Neural progenitor cell (in vitro differentiated cells): ENCODE measurements at places on chromosomes 4 and X. TPM values are rescaled to one million over a fixed set of nuclear protein-coding genes. Genes with fewer than 3 reads are reported as not detected.

DNA sequence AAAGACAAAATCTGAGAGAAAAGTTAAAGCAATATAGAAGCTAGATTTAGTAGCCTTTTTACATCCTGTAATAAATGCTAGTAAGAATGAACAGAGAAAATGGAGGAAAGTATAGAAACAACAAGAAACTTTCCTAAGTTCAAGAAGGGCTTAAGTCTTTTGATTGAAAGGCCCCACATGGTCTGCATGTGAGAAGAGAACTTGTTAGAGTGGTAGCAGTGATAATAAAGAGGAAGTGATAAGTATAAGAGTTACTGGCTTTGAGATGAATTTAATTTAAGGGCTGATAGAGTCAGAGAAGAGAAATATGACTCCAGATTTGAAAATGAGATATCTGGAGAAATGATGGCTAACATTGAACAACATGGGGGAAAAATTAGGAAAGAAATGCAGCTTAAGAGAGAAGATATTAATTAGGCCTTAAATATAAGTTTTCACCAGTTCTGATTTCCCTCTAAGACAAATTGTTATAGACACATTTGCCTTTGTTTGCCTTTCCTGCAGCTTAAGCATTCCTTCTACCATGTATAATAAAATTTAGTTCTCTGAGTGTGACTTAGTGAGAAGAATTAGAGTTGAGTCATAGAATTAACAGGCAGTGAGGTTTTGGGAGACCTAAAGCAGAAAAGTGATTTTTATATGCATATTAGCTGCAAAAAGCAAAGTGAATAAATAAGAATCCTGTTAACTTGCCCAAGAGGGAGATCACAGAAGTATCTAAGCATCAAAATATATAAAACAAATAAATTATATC, 18.4 kb downstream of the ZFX start:
- no peak for DNase-seq

DNA sequence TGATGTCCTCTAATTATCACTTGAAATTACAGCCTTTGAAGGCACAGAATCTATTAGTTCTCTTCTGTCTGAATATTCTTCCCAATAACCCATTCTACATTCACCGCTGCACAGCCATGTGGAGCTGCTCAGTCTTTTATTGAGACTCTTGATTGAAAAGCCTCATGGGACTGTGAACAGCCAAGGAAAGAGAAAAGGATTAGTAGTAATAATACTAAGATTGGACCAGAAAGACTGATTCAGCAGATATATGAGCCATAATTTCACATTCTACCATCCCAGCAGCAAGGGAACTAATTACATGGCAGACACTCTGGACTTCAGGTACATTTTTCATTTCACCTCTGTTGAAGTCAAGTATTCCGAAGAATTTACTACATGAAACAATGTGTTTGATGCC, 2471.7 kb downstream of the ARAP2 start:
- no peak for DNase-seq

DNA sequence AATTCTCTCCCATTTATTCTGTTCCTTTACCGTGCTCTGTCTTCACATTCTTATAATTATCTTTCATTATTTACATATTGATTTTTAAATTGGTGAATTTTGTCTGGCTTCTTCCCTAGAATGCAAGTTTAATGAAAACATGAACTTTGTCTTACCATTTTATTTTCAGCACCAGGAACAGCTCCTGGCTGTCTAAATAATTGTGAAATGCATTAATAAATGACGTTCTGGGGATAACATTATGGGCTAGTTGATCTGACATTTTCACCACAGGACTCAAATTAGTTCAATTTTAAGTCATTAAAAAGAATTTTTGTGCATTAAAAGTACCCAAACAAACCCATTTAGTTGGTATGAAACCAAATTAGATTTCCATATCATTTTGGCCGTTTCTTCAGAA, 97.5 kb downstream of the KCTD8 start:
- no peak for DNase-seq

GRCh38 chrX:10482261-10482660, 138.1 kb downstream of the MID1 start:
- DNase-seq = no peak

GRCh38 chrX:41320393-41320792, 13.6 kb upstream of the DDX3X start:
- no peak for DNase-seq

MBNL3 gene
- 2.4 and 3.4 TPM in 2 replicates for total RNA-seq

- peak; percentile 44 for DNase-seq
Observed at GRCh38 chr4:108350332-108350731, 181.6 kb upstream of the LEF1 start.

AVPR2 gene
- total RNA-seq = not detected in 2 replicates

GRCh38 chrX:132877954-132878536, 80.4 kb downstream of the HS6ST2 start:
- DNase-seq = no peak

ITM2A gene
- 1.8 and 2.2 TPM in 2 replicates for total RNA-seq

GRCh38 chr4:1471443-1472147, 65.4 kb upstream of the NKX1-1 start:
- DNase-seq = no peak

GRCh38 chr4:1624519-1624910, 59.6 kb downstream of the FAM53A start:
- no peak for DNase-seq

NRK gene
- not detected in 2 replicates for total RNA-seq

GRCh38 chr4:36394352-36394903, 113.0 kb downstream of the DTHD1 start:
- no peak for DNase-seq

- DNase-seq = peak; percentile 61
Observed at GRCh38 chrX:49915361-49916222, 6.8 kb upstream of the CLCN5 start.

DNA sequence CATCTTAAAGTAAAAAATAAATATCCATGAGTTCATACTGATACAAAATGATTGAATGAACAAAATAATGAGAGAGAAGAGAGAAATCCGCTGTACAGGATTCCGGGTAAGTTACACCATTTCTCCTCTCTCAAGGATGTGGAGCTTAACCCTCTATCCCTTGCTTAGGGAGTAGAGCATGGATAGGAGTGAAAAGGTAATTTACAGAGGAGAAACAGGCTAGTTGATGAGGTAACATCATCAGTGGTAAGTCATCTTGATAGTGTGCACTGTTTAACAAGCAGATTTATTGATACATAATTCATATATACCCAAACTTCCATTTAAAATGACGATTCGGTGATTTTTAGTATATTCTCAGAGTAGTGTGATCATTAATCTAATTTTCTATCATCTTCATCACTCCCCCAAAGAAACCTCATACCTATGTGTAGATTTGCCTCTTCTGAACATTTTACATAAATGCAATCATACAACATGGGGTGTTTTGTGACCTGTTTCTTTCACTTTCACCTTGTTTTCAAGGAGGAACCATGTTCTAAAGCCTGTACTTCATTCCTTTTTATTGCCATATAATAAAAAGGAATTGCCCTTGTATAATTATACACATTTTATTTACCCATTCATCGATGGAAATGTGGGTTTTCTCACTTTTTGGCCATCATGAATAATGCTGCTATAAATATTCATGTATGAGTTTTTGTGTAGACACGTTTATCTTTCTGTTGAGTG, 34.8 kb downstream of the F11 start:
- DNase-seq = no peak

ACE2 gene
- 0.15 and 0.17 TPM in 2 replicates for total RNA-seq

RNF113A gene
- total RNA-seq = 10.9 and 11.3 TPM in 2 replicates

SLC9B2 gene
- total RNA-seq = 9.7 and 14.6 TPM in 2 replicates
